ENCODE measurements at places on chromosomes 3 and 15.

- DNase-seq: no peak
Observed at GRCh38 chr3:4852780-4853748, 126.2 kb upstream of the BHLHE40 start.

GRCh38 chr15:43209059-43209824 is 11.6 kb downstream of the EPB42 start:
- no peak for DNase-seq

DNA sequence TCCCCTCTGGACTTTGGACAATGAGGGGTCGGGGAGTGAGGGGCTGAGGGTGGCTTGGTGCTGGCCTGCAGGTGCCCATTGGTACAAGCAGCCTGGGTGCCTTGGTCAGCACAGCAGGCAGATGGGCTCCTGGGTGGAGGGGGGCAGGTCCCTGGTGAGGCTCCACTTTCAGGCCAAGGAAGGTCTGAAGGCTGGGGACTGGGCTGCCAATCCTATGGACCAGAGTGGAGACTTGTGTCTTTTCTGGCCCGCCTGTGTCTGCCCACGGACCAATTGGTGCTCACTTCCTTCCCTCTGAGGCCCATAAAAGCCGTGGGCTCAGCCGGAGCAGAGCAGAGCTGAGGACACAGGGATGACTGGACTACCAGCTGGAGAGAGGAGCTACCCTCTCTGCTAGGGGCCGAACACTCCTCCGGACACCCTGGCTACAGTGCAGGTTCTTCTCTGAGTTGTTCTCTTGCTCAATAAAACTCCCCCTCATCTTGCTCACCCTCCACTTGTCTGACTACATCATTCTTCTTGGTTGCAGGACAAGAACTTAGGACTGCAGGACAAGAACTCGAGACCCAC is 31.9 kb upstream of the IREB2 start:
- no peak for DNase-seq

DNA sequence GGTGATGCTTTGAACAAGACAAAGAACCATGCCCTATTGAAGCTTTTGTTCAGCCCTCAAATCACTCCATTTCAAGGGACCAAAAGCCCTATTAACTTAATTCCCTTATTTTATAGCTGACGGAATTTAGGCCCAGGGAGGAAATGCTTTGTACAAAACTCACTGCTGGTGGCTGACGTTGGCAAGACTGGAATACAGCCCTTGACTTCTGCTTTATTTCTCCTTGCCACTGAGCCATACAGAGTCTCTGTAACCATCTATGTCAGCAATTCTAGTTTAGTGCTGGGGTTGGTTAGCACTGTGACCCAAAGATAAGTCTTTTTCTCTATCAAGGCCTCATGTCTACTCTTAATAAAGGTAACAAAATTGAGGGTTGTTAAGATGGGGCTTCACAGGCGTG is 316.1 kb upstream of the TPRG1 start:
- no peak for DNase-seq

GRCh38 chr15:66760968-66761725 is 59.1 kb downstream of the SMAD6 start:
- DNase-seq: no peak

DNA sequence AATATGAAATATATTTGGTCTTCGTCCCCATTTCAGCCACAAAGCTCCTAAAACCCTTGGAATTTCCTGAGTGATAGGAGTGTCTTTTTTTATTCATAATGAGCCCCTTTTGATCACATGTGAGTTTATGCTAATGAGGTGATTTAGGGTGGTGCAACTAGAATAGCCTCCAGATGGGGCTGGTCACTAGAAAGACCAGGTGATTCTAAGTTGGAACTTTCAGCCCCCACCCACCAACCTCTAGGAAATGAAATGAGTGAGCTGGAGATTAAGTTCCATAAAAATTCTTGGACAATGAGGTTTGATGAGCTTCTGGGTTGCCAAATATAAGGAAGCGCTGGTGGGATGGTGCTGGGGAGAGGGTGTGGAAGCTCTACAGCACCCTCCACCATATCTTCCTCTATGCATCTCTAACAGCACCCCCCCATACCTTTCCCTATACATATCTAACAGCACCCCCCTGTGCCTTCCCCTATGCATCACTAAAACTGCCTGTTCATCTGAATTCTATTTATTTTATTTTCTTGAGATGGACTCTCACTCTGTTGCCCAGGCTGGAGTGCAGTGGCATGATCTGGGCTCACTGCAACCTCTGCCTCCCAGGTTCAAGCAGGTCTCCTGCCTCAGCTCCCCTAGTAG is 2.1 kb upstream of the SMCO1 start:
- no peak for DNase-seq

Data from NCI-H2029 treated with DMSO at 0.1 percent for 48 hours (cell line).